RPMI8226 (cell line): ENCODE measurements at places on chromosomes 12 and 14.

GRCh38 chr12:62862259-62862881 lies 72.6 kb downstream of the PPM1H start:
- no peak for DNase-seq

- no peak for DNase-seq
Observed at GRCh38 chr12:91958816-91959215, 186.8 kb downstream of the BTG1 start.

GRCh38 chr14:23632461-23633159 lies 3.6 kb upstream of the DHRS2 start:
- DNase-seq = no peak

GRCh38 chr14:95523051-95523814 lies 6.8 kb upstream of the SYNE3 start:
- DNase-seq = no peak

- DNase-seq = no peak
Observed at GRCh38 chr12:29147731-29148595, 1.1 kb upstream of the FAR2 start.

DNA sequence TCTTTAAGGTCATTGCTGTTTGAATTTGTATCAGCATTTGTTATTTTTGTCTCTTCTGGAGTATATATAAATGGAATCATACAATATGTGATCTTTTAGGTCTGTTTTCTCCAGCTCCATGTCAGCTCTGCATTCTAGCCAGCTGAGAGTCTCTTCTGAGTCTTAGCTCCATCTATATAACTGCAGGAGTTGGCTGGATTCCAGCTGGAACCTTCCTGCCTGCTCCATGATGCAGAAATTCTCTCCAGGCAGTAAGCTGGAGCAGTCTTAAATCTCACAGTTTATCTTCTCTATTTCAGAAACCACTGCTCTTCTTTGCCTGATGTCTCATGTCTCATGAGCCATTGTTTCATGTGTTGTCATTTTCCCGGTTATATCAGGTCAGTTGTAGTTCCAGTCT lies 827.6 kb downstream of the NRXN3 start:
- no peak for DNase-seq

DNA sequence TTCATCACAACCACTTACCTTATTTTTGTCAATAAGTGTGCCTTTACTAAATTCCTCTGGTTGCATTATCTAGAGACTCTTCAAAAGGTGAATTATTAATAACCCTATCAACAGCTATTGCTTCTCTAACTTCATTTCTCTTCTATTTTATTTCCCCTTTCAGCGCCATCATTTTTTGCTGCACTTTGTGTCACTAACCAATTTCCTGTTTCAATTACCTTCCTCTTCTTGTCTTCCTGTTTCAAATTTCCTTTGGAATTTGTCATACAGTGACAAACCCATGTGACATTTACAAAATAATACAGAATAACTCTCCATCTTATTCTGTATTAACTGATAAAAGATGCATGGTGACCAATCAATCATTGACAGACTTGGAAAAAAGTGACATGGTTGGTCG lies 12.2 kb upstream of the CLEC2A start:
- DNase-seq = no peak

GRCh38 chr14:104557766-104558165 lies 21.8 kb upstream of the C14orf180 start:
- no peak for DNase-seq

GRCh38 chr14:70660967-70661893 lies 19.5 kb downstream of the TTC9 start:
- no peak for DNase-seq

DNA sequence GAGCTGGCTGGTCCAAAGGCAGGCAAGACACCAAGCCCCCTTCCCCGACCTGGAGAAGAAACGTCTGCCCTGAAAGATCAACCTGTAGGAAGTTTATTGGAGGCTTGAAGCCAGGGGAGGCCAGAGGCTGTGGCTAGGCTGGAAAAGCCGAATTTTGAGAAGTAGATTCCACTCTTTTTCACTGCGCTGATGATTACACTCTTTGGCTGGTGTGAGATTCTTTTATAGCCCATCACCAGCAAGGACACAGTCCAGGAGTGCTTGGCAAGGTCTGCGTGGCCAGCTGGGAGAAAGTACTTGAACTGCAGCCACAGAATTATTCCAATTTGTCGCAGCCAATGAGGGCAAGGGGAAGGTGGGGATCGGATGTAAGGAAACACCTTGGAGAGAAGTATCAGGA lies 45.0 kb downstream of the SYNE3 start:
- no peak for DNase-seq

- DNase-seq = no peak
Observed at GRCh38 chr14:74418031-74418430, 8.0 kb downstream of the SYNDIG1L start.

DNA sequence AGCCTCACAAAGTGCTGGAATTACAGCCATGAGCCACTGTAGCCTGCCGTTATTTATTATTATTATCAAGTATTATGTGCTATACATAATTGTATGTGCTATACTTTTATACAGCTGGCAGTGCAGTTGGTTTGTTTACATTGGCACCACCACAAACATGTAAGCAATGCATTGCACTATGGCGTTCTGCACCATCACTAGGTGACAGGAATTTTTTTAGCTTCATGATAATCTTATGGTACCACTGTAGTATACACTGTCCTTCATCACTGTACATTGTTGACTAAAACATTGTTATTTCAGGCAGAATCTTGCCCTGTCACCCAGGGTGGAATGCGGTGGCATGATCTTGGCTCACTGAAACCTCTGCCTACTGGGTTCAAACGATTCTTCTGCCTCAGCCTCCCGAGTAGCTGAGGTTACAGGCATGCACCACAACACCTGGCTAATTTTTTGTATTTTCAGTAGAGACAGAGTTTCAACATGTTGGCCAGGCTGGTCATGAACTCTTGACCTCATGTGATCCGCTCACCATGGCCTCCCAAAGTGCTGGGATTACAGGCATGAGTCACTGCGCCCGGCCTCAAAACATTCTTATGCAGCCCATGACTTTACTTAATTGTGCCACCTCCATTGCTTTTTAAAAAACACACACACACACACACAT lies 17.1 kb downstream of the MRPL42 start:
- DNase-seq = no peak

- DNase-seq = peak; percentile 36
Observed at GRCh38 chr14:59254146-59254910, 65.9 kb downstream of the DAAM1 start.

- DNase-seq = no peak
Observed at GRCh38 chr14:75283162-75283832, 4.7 kb downstream of the FOS start.

GRCh38 chr12:3014641-3015040 lies 55.4 kb downstream of the TEAD4 start:
- DNase-seq = no peak

DNA sequence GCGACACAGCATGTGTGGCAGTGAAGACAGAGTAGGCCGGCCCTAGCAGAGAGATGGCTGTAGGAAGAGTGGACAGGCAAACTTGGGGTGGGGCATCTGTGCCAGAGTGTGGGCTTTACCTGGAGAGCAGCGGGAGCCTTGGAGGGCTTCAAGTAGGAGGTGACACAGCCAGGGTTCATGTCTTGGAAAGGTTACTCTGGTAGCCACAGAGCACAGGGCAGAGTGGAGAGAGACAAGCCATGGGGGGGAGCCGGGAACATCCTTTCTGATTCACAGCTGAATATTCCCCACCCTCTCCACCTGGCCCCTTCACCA lies 53.5 kb upstream of the DIO3 start:
- DNase-seq = no peak

DNA sequence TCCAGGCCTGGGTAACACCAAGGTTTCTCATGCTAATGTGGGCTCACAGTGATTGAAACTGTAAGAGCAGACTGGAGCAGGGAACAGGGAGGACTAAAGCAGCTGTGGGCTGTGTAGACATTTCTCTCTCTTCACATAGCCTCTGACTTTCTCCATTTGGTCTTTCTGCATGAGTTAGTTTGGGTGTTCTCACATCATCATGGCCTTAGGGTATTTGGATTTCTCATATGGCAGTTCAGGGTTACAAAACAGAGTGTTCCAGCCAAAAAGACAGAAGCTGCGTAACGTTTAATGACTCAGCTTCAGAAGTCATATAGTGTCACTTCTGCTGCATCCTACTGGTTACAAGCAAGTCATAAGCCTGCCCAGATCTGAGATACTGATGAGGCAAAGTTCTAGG lies 52.0 kb upstream of the OSBPL8 start:
- no peak for DNase-seq

DNA sequence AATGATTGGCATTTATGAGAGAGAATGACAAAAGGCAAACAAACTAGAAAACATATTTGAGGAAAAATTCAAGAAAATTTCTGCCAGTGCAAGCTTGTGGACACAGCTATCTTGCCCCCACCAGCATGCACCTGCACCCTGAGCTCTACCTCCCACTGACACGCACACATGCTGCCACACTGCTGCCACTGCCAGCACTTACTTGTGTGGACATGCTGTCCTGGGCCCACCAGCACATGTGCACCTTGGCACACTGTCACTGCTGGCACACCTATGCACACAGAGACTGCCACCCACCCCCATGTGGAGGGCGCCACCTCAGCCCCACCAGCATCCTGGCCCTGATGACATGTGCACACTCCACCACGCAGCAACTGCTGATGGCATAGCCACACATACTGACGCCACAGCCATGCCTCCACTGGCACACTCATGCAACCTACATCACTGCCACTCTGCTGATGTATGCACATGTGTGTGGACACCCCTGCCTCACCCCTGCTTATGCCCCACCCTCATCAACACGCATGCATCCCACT lies 475.0 kb downstream of the SOX5 start:
- DNase-seq = no peak

GRCh38 chr12:106994579-106995220 lies 7.8 kb upstream of the MTERF2 start:
- no peak for DNase-seq

GRCh38 chr14:31127690-31128089 lies 79.9 kb downstream of the HECTD1 start:
- DNase-seq = no peak

DNA sequence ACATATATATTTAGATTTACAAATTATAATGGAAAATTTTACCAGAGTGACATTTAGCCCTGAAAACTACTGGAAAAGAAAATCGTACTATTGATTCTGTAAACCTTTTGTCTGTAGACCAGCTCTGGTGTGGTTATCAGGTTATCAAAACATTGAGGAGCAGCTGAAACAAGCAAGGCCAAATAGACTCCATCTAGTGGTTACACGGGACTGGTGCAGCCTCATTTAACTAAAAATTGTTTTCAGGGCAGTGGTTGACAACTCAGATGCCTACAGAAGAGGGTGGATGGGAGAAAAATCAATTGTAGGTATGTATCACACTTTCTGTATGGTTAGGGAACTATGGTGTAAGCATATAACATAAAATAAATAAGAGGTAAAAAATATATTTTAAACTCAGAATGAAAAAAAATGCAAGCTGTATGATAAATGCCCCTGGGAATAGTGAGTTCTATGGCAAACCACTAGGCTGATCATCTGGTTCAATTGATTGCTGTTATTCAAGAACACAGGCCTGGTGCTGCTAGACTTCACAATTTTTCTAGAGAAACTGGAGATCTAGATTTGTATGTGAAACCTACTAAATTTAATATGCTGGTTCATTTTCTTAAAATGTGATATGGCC lies 51.2 kb downstream of the ACSS3 start:
- peak; percentile 34 for DNase-seq

DNA sequence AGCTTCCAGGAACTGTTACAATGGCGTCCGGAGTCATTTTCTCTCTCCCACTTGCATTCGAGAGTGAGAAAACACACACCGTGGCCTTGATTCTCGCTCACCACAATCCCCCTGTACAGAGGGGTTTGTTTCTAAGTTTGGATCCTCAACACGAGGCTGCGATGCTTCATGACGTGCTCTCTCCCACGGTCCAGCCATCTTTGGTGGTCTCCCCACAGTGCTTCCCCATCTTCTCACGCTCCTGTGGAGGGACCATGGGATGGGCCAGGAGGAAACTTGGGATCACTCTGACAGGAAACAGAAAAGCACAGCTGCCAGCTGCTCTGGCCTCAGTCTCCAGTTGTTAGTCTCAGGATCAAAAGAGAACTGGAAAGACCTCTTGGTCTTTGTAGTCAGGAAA lies 28.1 kb downstream of the OR10P1 start:
- no peak for DNase-seq
